Endothelial cell (in vitro differentiated cells): ENCODE measurements at places on chromosomes 7 and 10. TPM values are rescaled to one million over a fixed set of nuclear protein-coding genes. Genes with fewer than 3 reads are reported as not detected.

GRCh38 chr10:45155784-45156183 lies 155.1 kb downstream of the ZNF22 start:
- no peak overlapping the region for H3K4me3 ChIP-seq
- DNase-seq, result no peak
- H3K4me1 ChIP-seq, result no peaks in the 10 kb centered on the region
- no peaks in the 10 kb centered on the region for H3K36me3 ChIP-seq

DNA sequence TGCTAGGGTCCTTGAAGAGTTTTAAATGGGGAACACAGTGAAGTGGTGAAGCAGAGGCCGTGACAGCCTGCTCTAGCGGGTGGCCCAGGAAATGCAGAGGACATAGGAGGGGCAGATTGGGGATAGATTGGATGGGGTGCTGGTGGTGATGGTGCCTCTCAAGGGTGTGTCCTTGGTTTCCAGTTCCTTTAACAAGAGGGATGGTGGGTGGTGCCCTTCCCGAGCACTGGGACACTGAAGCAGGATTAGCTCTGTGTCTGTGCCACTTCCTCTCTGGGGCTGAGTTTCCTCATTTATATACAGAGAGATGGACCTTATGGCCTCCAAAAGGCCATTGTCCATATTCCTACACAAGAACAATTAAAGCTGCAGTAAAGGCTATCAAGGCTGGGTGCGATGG lies 285.5 kb downstream of the TCF7L2 start:
- no peak overlapping the region for H3K4me3 ChIP-seq
- DNase-seq, result no peak
- H3K36me3 ChIP-seq, result no peaks in the 10 kb centered on the region
- peaks cover 6% of the 10 kb centered on the region for H3K4me1 ChIP-seq

- DNase-seq, result no peak
- no peaks in the 10 kb centered on the region for H3K36me3 ChIP-seq
- peaks cover 5% of the 10 kb centered on the region for H3K27me3 ChIP-seq
- H3K27ac ChIP-seq, result no peak overlapping the region
Measured at GRCh38 chr10:86678999-86679792, 10.9 kb downstream of the LDB3 start.

DNA sequence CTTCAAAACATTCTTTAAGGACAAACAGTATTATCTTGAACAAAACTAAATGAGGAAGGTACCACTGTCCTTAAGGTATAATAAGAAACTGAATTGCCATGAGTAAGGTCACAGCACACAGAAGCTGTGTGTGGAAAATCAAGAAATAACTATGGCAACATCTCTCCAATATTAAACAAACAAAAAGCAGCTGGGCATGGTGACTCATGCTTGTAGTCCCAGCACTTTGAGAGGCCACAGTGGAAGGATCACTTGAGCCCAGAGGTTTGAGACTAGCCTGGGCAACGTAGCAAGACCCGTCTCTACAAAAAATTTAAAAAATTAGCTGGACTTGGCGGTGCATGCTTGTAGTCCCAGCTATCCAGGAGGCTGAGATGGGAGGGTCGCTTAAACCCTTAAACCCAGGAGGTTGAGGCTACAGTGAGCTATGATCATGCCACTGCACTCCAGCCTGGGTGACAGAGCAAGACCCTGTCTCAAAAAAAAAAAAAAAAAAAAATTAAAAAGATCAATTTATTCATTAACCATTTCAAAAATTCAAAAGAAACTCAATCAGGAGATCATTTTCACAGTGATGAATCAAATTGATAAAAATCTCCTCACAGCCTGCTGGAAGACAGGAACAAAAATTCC lies 195.4 kb downstream of the SKIDA1 start:
- H3K36me3 ChIP-seq, result no peaks in the 10 kb centered on the region
- peaks cover 1% of the 10 kb centered on the region for H3K27me3 ChIP-seq
- DNase-seq, result no peak
- peaks cover 2% of the 10 kb centered on the region for H3K4me1 ChIP-seq
- H3K27ac ChIP-seq, result peak overlapping the region; percentile 89
- H3K4me3 ChIP-seq, result no peak overlapping the region

The TDRD1 gene
- total RNA-seq, result 0.18 TPM
